ENCODE measurements at places on chromosomes 6 and 20.

GRCh38 chr6:7198833-7199800 lies 91.4 kb downstream of the RREB1 start:
- no peak for DNase-seq

- DNase-seq, result peak; percentile 25
Measured at GRCh38 chr20:46939031-46939965, 44.7 kb downstream of the EYA2 start.

DNA sequence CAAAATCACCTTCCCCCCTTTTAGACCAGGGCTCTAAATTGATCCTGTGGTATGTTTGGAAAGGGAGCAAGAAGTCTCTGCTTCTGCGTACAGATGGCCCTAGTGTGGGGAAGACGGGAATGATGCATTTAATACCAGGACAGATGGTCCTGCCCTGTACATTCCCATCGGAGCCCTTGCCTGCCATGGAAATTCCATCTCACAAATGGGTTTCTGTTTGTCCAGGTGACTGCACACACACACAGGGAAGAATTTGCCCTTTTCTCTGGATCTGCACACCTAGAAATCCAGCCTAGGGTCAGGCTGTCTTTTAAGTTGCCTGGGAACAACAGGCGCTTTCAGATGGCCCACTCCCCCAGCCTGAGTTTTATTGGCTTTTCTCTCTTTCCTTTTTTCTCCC lies 1.3 kb downstream of the MAS1 start:
- no peak for DNase-seq

DNA sequence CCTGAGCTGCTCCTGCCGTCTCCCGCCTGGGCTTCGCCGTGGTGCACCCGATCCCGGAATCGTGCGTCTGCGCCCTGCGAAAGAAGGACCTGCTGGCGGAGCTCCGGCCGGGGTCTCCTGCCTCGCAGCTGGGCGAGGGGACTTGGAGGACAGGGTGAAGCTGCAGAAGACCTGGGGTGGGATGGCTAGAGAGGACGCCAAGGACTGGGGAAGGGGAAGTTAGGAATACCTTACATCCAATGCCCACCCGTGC lies 150.2 kb downstream of the PRL start:
- no peak for DNase-seq

DNA sequence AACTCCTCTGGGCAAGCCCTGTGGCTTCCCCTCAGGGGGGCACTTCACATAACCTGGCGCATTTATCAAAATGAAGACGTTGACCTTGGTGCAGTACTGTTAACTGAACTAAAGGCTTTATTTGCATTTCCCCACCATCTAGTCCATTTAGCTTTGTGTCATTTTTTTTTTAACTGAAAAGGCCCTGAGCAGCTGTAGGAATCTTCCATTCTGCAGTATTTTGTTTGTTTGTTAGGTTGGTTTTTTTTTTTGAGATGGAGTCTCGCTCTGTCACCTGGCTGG lies 10.7 kb downstream of the TMEM181 start:
- DNase-seq, result no peak

- no peak for DNase-seq
Measured at GRCh38 chr6:4922488-4923037, 81.3 kb downstream of the RPP40 start.

DNA sequence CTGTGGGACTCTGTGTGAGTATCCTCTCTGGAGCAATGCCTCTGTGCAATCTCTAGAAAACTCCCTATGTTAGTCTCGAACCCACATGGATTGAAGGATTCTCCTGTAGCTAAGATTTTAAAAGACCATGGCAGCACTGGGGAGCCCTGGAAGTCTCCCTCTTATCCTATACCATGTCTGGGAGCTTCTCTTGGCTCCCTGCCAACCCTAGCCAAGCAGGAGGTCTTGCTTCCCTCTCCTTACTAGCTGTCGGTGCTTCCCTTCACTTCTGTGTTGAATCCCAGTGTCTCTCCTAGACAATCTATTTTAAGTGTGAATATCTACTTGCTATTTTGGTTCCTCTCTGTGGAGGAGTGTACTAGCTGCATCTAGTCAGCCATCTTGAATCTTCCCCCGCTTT lies 118.8 kb upstream of the NRN1 start:
- DNase-seq, result no peak

- DNase-seq, result no peak
Measured at GRCh38 chr6:135159531-135159930, 21.6 kb upstream of the MYB start.

DNA sequence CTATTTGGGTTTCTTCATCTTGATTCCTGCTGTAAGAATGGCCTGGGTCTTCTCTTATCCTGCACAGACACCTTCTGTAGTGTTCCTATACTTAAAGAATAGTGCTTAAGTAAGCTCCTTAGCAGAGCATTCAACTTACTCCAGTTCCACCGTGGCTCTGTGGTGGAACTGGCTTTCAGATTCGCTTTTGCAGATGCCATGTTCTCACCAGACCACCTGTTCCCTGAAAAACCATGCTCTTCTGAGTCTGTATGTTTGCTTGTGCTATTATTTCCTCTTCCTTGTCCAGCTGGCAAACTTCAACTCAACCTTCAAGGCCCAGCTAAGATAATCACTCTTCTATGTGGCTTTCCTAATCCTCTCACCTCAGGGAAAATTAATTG lies 4.9 kb downstream of the ELMO2 start:
- no peak for DNase-seq

DNA sequence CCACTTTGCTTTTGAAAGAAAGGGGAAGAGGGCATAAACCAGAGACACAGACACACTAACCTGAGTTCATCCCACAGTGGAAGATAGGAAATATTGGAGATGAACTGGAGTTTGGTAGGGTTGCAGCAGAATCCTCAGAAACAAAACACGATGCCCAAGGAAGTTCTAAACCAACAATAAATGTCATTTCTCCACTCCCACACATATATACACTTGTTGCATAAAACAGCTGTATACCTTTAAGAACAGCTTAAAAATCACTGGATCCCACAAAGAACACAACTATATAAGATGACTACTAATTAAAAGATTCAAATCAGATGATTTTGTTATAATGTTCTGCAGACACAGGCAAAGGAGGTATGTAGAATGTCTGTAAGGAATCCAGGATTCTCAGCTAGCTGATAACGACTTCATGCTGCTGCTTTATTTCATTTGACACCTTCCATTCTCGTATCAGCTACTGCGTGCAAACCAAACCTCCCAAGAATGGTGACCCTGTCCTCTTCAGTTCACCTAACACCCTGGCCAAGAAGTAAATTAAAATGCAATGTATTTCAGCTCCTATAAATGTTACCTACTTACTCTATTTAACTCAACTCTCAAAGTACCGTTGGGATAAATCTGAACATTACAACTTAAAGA lies 14.3 kb downstream of the KIF13A start:
- DNase-seq, result no peak

DNA sequence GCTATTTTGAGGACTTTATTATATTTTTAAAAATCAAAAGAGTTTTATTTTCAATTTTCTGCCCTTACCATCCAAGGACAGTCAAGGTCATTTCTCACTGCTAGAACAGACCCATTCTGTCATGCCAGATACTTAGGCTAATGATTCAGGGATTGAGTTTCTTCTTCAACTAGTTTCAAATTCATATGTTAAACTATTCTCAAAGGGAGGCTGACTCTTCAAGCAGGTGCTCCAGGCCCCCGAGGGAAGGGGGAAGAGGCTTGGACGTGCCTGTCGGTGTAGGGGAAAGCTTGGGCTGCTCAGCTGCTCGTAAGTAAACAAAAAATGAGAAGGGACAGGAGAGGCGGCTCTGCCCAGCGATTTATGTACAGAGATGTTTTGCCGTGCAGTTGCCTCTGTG lies 69.4 kb upstream of the MYLIP start:
- DNase-seq, result no peak

DNA sequence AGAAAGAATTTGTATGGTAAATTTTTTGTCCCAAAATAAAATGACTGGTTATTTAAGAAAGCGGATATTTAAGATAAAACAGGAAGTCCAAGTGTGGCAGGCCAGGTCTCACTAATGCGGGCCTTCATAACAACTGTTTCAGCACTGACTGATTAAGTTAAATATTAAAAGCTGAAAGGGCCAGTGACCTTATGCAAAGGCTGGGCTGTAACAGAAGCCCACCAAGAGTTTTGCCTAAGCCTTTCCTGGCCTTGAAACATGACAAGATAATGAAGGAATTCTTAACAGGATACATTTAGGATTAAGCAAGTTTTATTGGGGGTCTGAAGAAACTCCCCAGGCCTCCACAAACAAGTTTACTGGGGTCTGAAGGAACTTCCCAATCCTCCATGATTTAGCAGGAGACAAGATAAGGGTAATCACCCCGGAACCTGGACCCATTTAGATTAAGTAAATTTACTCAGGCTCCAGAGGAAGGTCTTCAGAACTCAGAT lies 36.3 kb downstream of the ZNF133 start:
- no peak for DNase-seq

DNA sequence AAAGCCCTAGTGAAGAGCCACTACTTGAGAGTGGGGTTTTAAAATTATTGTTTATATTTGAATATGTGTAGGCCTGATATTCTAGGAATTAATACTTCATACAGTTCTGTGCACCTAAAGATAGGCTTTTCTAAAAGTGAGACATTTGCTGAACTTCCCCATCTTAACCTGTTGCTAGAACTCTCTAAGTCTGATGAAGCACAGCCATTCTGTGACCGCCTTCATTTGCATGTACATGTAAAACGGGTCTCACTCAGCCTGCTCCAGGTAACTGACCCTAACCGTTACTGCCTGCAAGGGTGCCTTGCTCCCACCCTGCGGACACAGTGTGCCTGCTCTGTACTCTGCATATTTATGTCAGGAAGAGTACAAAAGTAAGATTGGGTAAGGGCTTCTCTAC lies 44.3 kb upstream of the IRF4 start:
- no peak for DNase-seq

DNA sequence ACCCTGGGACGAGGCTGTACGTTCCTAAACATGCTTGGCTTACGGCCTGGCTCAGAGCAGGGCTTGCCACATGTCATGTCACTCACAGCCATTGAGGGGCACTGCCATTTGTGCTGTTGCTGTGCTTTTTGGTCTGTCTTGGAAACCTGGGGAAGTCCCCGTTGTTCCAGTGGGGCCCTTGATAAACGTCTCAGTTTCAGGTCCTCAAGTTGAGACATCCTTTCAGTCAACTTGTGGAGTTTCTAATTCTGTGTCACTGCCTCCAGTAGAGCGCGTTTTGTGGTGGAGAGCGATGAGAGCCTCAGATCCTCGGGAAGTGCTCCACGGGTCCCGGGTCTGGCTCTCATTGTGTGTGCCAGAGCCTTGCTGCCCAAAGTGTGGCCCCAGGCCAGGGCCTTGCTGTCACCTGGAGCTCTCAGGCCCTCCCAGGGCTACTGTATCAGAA lies 43.0 kb upstream of the CCR6 start:
- DNase-seq, result no peak

DNA sequence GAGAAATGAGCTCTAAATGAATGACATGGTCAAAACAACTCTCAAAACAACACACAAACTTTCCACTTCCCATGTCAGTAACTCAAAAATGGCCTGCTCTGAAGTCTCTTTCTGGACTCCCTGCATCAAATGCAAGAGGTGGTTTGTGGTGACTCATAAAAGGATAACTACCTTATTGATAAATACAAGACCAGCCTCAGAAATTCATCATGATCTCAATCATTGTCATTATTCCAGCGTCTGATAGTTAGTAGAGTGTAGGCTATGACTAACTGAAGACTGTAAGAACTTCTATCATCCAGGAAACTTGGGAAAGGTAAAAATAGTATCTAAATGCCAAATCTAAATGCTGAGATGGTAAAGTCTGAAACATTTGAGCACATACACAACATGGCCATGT lies 369.4 kb downstream of the BMP2 start:
- DNase-seq, result no peak

DNA sequence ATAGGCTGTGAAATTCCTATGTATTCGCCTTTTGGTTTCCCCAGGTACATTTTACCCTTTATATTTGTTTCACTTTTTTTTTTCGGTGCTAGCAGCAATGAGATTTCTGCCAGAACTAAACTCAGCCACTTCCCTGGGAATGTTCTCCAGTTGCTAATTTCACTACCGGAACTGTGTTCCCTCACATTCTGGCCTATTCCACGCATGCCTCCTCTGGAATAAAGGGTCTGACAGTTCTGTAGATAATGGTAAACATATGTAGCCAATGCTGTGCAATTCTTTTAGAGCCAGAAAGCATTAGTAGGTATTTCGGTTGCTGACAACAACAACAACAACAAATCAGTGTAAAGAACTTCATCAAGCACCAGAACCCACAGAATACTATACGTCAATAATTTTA lies 96.1 kb upstream of the TBX18 start:
- DNase-seq, result no peak

DNA sequence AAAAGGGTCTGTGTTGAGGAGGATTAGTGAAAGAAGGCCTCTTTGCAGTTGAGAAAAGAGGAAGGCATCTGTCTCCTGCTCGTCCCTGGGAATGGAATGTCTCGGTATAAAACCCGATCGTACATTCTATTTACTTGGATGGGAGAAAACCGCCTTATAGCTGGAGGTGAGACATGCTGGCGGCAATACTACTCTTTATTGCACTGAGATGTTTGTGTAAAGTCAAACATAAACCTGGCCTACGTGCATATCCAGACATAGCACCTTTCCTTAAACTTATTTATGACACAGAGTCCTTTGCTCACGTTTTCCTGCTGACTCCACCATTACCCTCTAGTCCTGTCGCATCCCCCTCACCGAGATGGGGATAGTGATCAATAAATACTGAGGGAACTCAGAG lies 4.5 kb downstream of the TDP2 start:
- DNase-seq, result no peak

GRCh38 chr6:114282292-114282691 lies 60.5 kb downstream of the HS3ST5 start:
- DNase-seq, result no peak

- no peak for DNase-seq
Measured at GRCh38 chr6:34242252-34243130, 5.8 kb downstream of the HMGA1 start.

- DNase-seq, result no peak
Measured at GRCh38 chr6:47464052-47464451, 13.5 kb upstream of the CD2AP start.

Data from iPS DF 6.9 (cell line).